Hepatocyte (in vitro differentiated cells): ENCODE measurements at places on chromosomes 7 and 10. TPM values are rescaled to one million over a fixed set of nuclear protein-coding genes. Genes with fewer than 3 reads are reported as not detected.

Gene ATP6V0A4
- polyA plus RNA-seq, result 0.29 and 0.34 TPM in 2 replicates

GRCh38 chr10:96152437-96152836 is 22.3 kb downstream of the ZNF518A start:
- no peaks in the 10 kb centered on the region for H3K27me3 ChIP-seq
- H3K4me3 ChIP-seq, result no peak overlapping the region
- H3K36me3 ChIP-seq, result peaks cover 16% of the 10 kb centered on the region
- DNase-seq, result no peak
- H3K27ac ChIP-seq, result no peak overlapping the region
- H3K4me1 ChIP-seq, result no peaks in the 10 kb centered on the region

GRCh38 chr7:41912426-41912825 is 209.5 kb upstream of the INHBA start:
- no peak overlapping the region for H3K4me3 ChIP-seq
- no peak overlapping the region for H3K27ac ChIP-seq
- H3K36me3 ChIP-seq, result no peaks in the 10 kb centered on the region
- no peaks in the 10 kb centered on the region for H3K27me3 ChIP-seq
- DNase-seq, result no peak
- H3K4me1 ChIP-seq, result no peaks in the 10 kb centered on the region

GRCh38 chr7:14807507-14807906 is 95.0 kb downstream of the DGKB start:
- H3K27ac ChIP-seq, result no peak overlapping the region
- no peak overlapping the region for H3K4me3 ChIP-seq
- no peaks in the 10 kb centered on the region for H3K27me3 ChIP-seq
- no peaks in the 10 kb centered on the region for H3K4me1 ChIP-seq
- no peaks in the 10 kb centered on the region for H3K36me3 ChIP-seq

GRCh38 chr10:32388258-32389027 is 41.5 kb upstream of the EPC1 start:
- no peaks in the 10 kb centered on the region for H3K4me1 ChIP-seq
- H3K4me3 ChIP-seq, result no peak overlapping the region

Gene CTTNBP2
- 7.9 and 9.1 TPM in 2 replicates for polyA plus RNA-seq

- DNase-seq, result no peak
- no peak overlapping the region for H3K27ac ChIP-seq
- H3K4me1 ChIP-seq, result no peaks in the 10 kb centered on the region
- no peaks in the 10 kb centered on the region for H3K36me3 ChIP-seq
- H3K4me3 ChIP-seq, result no peak overlapping the region
- no peaks in the 10 kb centered on the region for H3K27me3 ChIP-seq
Observed at GRCh38 chr10:115969591-115969990, 303.4 kb downstream of the GFRA1 start.

Gene MYO1G
- 0.10 TPM in 1 of 2 replicates, not detected in the other for polyA plus RNA-seq

DNA sequence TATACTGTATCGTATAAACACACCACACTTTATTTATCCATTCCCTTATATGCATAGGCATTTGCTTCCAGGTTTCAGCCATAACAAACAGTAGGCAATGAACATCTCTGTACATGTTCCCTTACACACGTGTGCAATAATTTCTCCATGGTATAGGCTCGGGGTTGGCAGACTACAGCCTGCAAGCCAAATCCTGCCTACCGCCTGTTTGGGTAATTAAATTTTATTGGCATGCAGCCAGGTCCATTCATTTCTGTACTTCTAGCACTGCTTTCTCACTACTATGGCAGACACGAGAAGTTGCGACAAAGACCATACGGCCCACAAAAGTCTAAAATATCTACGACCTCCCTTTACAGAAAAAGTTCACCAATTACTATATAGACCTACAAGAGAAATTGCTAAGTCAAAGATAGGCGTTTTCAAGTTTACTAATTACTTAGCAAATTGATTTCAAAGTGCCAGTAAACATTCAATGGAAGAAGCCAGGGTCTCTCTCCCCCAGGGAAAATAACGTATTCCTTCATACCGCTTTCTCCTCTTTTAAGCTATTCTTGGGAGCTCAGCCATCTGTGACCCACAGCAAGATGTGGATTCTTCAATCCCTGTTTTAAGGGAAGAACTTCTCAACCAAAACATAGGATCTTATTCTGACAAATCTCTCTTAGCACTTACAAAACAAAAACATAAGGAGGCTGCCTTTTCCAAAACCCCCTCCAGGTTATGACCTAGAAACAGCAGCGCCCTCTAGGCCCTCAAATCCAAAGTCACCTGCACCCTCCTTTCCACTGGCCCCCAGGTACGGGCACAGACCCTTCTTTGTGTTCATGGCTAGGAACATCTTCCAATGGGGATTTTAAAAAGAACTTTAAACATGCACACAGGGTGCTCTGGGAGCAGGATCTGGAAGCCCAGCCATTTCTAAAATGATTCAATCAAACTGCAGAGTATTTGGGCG is 100.5 kb downstream of the FGFR2 start:
- no peaks in the 10 kb centered on the region for H3K36me3 ChIP-seq
- peaks cover 5% of the 10 kb centered on the region for H3K4me1 ChIP-seq
- H3K27ac ChIP-seq, result no peak overlapping the region
- DNase-seq, result no peak

- no peak overlapping the region for H3K4me3 ChIP-seq
- H3K27ac ChIP-seq, result peak overlapping the region; percentile 97
- no peaks in the 10 kb centered on the region for H3K36me3 ChIP-seq
- H3K4me1 ChIP-seq, result peaks cover 13% of the 10 kb centered on the region
- no peak for DNase-seq
Observed at GRCh38 chr10:15099886-15100285, 2.7 kb downstream of the RPP38 start.

GRCh38 chr10:58784361-58784760 is 271.7 kb downstream of the BICC1 start:
- H3K4me3 ChIP-seq, result no peak overlapping the region
- no peaks in the 10 kb centered on the region for H3K27me3 ChIP-seq
- DNase-seq, result no peak
- H3K36me3 ChIP-seq, result no peaks in the 10 kb centered on the region
- no peak overlapping the region for H3K27ac ChIP-seq

Gene COL1A2
- 2,013 and 2,200 TPM in 2 replicates for polyA plus RNA-seq
